NCI-H2171 (cell line): ENCODE measurements at places on chromosomes 2 and 18.

GRCh38 chr2:205837663-205838062, 155.4 kb downstream of the NRP2 start:
- DNase-seq = no peak

DNA sequence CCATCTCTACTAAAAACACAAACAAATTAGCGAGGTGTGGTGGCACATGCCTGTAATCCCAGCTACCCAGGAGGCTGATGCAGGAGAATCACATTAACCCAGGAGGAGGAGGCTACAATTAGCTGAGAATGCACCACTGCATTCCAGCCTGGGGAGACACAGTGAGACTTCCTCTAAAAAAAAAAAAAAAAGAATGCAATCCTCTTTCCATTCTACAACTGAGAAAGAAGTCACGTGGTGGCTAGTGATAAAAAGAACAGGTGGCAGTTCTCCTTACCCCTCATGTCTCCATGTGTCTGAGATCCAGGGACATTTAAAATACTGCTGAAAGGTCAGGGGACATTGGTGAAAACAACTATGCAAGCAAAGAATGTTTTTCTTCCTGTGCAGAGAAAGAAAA, 24.4 kb upstream of the GPR39 start:
- no peak for DNase-seq

DNA sequence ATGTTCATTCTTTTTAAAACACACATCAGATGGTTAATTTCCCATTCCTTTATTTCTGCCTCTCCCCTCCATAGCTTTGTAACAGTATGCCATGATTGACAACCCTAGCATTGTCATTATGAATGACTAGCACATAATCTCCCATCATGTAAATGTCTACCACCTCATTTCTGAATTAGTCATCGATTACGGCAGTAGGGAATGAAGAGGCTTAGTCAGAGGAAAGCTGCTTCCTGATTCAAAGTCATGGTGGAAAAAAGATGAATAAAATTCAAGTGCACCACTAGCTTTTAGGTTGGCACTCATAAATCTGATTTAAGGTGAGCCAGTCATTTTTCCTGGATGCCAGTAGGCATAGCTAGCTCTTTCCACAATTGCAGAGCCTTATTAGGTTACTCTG, 19.1 kb upstream of the ACMSD start:
- no peak for DNase-seq

DNA sequence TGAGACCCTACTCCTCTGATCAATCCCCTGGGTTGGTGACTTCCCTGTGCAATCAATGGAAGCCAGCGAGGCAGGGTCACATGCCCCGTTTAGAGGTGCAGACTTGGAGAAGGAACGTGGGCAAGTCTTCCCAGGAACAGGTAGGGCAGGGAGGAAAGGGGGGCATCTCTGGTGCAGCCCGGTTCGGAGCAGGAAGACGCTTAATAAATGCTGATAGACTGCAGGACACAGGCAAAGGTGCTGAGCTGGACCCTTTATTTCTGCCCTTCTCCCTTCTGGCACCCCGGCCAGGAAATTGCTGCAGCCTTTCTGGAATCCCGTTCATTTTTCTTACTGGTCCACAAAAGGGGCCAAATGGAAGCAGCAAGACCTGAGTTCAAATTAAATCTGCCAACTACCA, 821 bp upstream of the PROC start:
- DNase-seq = no peak

DNA sequence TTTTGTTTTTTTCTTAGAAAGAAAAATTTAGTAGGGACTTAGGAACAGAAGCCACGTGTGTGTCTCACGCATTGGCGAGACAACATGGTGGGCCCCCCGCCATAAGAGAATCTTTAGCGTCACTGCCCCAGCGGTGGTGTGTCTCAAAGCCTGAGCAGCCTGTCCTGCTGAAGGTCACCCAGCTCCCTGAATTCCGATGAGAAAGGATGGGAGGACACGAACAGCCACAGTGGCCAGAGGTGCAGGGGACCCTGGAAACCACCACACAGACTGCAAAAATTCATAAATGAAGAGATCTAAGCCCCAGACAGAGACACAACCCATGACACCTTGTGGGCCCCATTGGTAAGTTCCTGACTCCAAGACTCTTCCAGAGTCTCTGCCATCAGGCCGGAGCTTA, 266.1 kb upstream of the RAB6C start:
- DNase-seq = no peak

GRCh38 chr18:13525381-13526029, 200.9 kb downstream of the FAM210A start:
- no peak for DNase-seq

DNA sequence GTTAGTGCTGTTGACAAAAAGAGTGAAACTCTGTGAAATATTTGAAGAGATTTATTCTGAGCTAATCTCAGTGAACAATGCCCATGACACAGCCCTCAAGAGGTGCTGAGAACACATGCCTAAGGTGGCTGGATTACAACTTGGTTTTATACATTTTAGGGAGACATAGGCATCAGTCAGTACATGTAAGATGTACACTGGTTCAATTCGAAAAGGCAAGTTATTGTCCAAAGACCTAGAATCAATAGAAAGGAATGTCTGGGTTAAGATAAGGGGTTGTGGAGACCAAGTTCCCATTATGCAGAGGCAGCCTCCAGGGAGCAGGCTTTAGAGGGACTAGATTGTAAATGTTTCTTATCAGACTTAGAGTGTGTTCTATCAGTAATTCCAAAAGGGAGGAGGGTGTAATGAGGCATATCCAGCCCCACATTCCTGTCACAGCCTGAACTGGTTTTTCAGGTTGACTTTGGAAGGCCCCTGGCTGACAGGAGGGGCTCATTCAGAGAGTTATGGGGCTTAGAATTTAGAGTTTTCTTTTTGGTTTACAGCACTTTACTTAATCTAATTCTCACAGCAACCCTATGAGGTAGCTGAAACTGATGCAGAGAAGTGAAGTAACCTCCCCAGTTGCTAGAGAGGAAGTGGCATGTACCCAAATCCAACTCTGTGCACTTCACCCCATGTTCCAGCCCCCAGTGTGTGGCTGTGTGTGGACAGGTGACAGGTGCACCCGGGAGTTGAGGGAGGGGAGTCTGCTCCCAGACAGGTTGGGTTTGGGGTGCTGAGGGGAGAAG, 28.3 kb upstream of the ASAP2 start:
- DNase-seq = no peak

- DNase-seq = no peak
These were observed 148.1 kb downstream of the TMEM163 start for GRCh38 chr2:134570676-134571075.

DNA sequence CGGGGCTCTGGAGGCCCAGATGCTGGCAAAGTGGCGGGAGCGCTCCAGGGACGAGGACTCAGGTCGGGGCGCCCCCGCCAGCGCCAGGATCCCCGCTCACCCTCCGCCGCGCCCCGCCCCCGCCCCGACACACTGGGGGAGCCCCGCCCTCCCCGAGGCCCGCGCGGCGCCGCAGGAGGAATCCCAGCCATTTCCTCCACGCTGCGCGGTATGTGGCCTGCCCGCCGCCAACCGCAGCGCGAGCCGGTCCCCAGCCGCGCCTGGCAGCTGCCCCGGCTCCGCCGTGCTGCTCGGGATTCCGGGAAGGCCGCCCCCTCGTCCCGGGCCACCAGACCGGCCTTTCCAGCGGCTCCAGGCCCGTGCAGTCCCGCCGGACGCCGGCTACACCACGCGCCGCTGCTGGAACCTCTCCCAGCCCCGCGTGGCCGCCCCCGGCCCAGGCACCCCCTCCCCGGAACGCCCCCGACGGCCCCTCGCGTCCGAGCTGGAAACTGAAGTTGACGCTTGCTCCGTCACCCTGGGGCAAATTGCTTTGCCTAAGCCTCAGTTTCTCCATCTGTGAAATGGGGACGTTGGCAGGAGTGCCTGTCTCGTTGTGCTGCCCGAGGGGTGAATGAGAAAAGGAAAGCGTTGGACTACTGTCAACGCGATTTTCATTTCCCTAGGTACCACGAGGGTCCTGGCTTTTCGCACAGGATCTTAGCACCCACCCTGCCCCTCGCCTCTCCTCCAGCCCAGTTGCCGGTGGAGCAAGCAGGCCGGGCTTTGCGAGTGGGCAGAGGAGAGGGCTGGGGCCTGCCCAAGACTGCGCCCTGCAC, 53.6 kb downstream of the PKDCC start:
- no peak for DNase-seq

- DNase-seq = no peak
These were observed 1012.4 kb upstream of the GYPC start for GRCh38 chr2:125643585-125643984.

GRCh38 chr2:136408795-136409194, 290.8 kb upstream of the CXCR4 start:
- no peak for DNase-seq
